T-helper 17 cell (primary cell): ENCODE measurements at places on chromosomes 7 and 10.

DNA sequence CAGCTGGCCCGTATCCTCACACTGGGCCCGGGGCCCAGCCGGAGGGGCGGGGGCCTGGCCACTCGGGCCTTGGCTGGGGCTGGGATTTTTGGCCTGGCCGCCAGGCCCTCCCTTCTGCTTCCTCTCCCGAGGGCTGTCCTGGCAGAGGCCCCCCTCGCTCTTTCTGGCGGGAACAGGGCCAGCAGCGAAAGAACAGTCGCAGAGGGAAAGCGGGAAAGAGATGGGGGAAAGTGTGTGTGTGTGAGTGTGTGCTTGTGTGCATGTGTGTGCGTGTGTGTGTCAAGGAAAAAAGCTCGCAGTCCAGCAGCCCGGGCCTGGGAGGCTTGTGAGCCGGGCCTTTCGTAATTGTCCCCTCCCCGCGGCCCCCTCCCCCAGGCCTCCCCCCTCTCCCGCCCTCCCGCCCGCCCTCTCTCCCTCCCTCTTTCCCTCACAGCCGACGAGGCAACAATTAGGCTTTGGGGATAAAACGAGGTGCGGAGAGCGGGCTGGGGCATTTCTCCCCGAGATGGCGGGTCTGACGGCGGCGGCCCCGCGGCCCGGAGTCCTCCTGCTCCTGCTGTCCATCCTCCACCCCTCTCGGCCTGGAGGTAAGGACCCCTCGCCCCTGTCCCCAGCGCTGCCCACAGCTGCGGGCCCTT lies at the start of gene ELN:
ELN (plus strand) TSS at position 491 of the 638 bp plus-strand sequence; CDS start at position 506, 15 bp downstream.
- no peak for DNase-seq

- DNase-seq, result no peak
Measured at GRCh38 chr10:21315645-21316220, 209.7 kb downstream of the SKIDA1 start.

DNA sequence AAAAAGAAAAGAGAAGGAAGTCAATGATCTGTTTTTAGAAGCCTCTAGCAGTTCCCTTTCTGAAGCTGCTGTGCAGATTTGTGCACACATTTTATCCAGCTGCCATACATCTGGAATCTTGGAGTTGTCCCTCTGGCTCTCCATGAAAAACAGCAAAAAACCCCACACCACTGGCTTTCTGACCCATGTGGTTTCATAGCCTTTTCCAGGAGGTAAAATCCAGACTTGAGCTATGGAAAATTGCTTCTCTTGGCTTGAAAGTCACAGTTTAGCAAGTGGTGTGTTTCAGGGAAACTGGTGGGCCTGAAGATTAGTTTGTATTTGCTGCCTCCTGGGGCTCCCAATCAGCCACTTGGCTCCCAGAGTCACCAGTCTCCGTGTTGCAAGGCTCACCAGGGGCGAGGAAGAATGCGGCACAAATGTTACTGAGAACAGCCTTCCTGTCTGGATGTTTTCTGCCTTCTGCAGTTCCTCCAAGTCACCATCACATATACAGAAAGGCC lies 50.1 kb upstream of the ADRB1 start:
- no peak for DNase-seq

DNA sequence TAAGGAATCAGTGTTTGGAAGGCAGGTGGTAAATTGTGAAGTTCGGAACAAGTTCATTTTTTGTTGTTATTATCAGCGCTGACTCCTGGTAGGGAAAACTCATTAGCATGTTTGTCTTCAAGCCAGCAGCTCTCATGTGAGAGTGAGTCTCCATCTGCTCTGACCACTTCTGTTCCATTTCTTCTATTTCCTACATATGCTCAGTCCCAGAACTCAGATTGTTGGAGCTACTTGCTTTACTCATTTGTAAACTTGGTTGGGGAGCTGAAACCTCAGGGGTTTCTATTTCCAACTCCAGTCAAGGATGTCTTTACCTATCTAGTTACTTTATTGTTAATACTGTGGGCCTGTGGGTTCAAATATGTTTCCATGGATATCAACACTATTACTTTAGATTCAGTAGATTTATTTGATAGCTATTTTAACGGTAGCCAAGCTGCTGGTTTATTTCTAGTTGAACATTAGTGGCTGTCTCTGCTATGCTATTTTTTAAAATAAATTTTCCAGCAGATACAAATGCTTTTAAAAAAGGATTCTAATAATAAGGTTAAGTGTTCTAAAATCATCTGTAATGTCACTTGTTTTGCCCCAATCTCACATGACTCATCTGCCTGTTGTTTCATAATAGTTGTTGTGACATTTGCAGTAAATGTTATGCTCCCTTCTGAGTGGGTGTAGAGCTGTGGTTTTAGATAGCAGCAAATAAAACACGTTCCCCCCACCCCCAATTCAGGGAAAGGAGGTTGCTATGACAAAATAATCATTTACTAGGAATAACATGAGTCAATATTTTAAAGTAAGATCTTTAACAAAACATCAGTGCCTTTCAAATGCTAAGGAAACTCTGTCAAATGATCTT lies 143.3 kb downstream of the HDAC9 start:
- no peak for DNase-seq

- no peak for DNase-seq
Measured at GRCh38 chr7:8035647-8036518, 67.3 kb downstream of the GLCCI1 start.

DNA sequence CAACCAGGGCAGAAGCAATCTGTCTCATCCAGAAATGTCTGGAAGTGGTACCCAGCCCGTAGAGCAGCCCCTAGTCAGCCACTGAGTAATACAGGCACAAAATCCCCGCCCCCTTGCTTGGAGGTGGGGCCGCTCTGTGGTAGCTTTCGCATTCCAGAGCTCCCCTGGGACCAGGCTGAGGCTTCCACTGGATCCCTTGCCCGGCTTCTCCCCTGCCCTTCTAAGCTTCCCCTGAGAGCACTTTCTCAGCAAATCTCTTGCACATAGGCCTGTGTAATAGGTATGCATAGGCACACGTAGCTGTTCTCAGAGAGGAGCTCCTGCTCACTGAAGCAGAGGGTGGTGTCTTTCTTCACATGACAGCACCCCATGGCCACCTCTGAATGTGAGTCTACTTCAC lies 144.2 kb downstream of the BMS1 start:
- no peak for DNase-seq
